ENCODE measurements at places on chromosomes 11 and 22.

- no peak for DNase-seq
Observed at GRCh38 chr11:113681711-113682413, 24.2 kb downstream of the TMPRSS5 start.

GRCh38 chr22:46829941-46830715 is 67.7 kb downstream of the TBC1D22A start:
- DNase-seq, result no peak

- DNase-seq, result no peak
Observed at GRCh38 chr11:110886288-110886970, 174.2 kb upstream of the ARHGAP20 start.

- no peak for DNase-seq
Observed at GRCh38 chr11:87597725-87598124, 560.0 kb downstream of the TMEM135 start.

GRCh38 chr22:44595841-44596341 is 97.9 kb upstream of the RTL6 start:
- DNase-seq, result no peak

GRCh38 chr11:67286621-67287333 is 2.3 kb upstream of the ANKRD13D start:
- DNase-seq, result no peak

- DNase-seq, result no peak
Observed at GRCh38 chr11:36048496-36049247, 104.8 kb downstream of the LDLRAD3 start.

GRCh38 chr11:94150704-94151685 is 22.4 kb downstream of the PANX1 start:
- DNase-seq, result no peak

DNA sequence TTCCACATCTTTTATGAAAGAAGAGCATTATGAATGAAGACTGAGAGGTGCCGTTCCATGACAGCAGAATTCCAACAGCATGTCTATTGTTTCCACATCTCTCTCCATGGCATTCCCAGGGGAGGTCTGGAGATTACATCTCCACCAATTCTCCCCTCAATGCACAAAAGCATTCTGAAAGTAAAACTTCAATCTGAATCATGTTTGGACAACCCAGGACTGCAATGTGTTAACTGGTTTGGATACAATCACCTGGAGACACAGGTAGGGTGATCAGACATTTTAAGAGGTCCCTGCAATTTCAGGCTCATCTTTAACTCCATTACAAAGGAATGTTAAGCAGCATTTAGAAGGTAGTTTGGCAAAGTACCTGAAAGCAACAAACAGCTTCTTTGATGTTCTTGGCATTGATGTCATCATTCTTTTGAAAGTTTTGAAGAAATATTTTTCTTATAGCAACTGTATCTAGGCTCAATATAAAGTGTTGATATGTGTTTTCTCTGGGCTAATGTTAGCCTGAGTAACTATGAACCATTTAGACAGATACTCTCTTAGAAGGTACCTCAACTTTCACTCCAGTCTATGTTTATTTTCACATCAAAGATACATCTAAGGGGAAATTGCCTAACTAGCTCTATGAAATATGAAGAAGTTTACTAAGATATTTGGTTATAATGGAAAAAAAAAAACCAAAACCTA is 181.4 kb upstream of the MTMR2 start:
- DNase-seq, result no peak

- DNase-seq, result no peak
Observed at GRCh38 chr22:36143066-36143815, 17.3 kb downstream of the APOL3 start.

DNA sequence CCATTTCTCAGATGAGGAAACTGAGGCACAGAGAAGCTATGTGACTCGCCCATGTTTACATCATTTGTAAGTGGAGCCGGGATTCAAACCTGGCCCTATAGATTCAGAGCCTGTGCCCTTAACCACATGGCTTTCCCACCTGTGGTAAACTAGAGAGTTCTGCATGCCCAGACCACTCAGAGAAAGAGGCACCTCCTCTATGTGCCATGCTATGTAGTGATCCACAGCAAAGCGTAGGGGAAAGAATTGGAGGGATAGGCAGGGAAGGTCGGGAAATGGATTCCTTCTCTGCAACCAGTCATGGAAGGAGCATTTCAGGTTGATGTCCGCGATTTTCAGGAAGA is 15.4 kb upstream of the POU2AF2 start:
- no peak for DNase-seq

DNA sequence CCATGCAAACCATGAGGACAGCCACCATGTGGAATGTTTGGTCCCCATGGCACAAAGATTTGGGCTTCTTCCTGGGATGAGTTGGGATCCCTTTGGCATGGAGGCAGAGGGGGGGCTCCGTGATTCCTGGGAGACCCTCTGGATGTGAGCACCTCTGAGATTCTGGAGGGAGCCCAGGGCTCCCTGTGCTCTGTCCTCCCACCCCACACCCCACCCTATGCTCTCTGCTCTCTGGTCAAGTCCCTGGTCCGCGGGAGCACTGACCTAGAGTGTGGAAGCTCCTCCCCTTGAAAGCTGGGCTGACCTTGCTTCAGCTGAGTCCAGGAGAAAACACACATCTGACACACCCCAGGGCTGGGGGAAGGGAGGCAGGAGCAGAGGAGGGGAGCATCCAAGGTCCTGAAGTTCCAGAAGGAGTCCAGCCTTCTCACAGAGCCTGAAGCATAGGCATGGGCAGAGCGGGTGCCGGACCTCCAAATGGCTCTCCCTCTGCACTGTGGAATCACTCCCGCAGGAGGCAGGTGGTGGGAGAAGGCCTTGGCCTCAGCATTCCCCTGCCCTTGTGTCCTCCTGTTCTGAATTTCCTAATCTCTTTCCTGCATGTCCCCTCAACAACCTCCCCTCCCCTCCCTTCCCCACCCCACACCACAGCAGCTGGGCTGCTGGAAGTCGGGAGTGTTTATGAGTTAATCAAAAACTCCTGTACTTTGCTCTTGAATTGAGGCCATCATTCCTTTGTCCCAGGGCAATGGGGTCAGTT is 25.7 kb upstream of the OAF start:
- no peak for DNase-seq

DNA sequence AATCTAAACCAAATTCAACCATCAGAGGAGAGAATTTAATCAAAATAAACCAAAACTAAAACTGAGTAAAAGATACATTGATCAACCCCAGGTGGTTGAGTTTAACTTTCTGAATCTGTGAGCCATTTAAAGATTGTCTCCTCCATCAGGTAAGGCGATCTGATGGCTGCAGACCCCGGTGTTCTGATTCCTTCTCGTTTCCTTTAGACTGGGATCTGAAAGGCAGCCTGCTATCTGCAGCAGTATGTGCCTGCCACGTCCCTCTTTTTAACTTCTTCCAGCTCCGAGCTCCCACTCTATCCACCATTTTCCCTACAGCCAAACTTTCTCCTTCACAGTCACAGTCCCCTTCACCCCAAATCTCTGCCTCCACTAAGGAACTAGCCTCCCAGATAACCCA is 66.1 kb upstream of the ARHGAP32 start:
- no peak for DNase-seq

- peak; percentile 64 for DNase-seq
Observed at GRCh38 chr22:40178417-40179409, 988 bp downstream of the TNRC6B start.

- DNase-seq, result no peak
Observed at GRCh38 chr11:61671527-61671926, 8.7 kb upstream of the DAGLA start.

- no peak for DNase-seq
Observed at GRCh38 chr11:76666408-76666807, 4.1 kb downstream of the LRRC32 start.

DNA sequence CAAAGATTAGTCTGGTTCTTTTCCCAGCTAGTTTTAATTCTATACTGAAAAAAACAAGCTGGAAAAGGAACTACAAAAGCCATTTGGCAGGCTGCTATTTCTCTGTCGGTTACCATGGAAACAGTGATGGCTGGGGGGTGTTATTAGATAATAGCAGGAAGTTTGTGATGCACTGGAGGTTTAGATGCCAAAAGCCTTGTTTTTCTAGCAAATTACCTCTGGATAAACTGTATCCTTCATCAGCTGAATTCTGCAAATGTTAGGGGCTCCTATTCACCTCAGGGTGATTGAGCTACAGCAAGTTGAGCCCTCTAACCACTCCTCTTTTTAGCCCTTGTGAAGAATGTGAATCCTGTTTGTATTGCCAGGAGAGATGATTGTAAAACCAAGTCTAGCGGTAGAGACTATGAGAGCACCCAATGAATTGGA is 25.2 kb downstream of the ALKBH3 start:
- DNase-seq, result no peak

GRCh38 chr11:65851811-65852507 is 6.0 kb downstream of the CFL1 start:
- peak; percentile 55 for DNase-seq

All from stimulated activated effector memory CD8-positive, alpha-beta T cell treated with anti-CD3 and anti-CD28 coated beads, Interleukin-12 subunit alpha, Interleukin-12 subunit beta, amount 100 ng/mL, for 72 hours (primary cell).